ENCODE measurements at places on chromosomes 16 and 17.

DNA sequence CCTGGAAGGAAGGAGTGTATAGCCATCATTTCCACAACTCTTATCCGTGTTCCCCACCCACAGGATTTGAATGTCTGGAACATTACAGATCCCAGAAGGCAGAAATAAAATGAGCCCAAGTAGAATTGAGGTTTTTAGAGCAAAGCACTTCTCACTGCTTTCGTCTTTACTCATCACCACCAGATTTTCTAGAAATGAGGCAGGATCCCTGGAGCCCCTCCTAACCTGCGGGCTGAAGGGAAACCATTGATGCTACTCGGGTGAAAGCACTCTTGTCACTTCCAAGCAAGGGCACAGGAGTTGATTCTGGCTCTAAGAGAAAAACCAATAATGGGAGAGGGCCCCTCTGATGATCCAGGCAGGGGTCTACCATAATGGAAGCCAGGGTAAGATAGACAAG lies 2.8 kb upstream of the ALDOC start:
- DNase-seq, result peak; percentile 60

- no peak for DNase-seq
These were observed 534.1 kb downstream of the GRIN2A start for GRCh38 chr16:9647981-9648701.

- no peak for DNase-seq
These were observed 115.2 kb downstream of the COPRS start for GRCh38 chr17:31743797-31744196.

- DNase-seq, result no peak
These were observed 21.4 kb downstream of the PIEZO1 start for GRCh38 chr16:88763502-88764053.
